Naive thymus-derived CD4-positive, alpha-beta T cell (primary cell): ENCODE measurements at places on chromosomes 4 and X. TPM values are rescaled to one million over a fixed set of nuclear protein-coding genes. Genes with fewer than 3 reads are reported as not detected.

DNA sequence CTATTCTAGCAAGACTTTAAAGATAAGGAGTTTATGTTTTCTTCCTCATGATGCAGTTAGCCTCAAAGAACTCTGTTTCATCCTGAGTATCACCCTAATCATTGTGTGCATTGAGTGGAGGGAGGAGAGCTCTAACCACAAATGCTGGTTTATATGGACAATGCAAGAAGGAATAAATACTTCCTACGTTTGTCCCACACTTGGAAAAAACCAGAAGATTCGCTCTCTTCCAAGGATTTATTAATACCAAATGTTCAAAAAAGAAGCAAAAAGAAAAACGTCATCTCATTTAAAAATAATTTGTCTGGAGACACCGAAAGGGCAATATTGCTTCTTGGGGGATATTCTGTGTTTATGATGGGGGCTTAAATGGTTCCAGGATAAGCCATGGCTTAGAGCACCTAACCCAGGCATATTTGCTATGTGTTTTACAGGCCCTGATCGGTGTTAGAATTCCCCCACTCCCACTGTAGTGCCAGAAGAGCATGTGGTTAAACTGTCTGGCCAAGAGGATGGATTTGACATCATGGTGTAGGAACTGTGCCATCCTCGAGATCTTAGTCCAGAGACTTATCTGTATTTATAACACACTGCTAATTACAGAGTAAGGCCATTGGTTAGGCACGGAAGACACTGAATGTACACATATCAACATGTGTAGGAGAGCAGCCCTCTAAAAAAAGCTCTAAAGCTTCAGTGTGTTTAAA, 227.2 kb downstream of the ANK2 start:
- H3K4me3 ChIP-seq, result no peak overlapping the region
- H3K27ac ChIP-seq, result no peak overlapping the region
- H3K36me3 ChIP-seq, result no peaks in the 10 kb centered on the region
- H3K27me3 ChIP-seq, result peaks cover 4% of the 10 kb centered on the region
- DNase-seq, result no peak

DNA sequence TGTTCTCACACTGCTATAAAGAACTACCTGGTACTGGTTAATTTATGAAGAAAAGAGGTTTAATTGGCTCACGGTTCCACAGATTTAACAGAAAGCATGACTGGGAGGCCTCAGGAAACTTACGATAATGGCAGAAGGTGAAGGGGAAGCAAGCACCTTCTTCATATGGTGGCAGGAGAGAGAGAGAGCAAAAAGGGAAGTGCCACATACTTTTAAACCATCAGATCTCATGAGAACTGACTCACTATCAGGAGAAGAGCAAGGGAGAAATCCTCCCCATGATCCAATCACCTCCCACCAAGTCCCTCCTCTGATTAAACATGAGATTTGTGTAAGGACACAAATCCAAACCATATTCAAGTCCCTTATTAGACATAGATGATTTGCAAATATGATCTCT, 12.3 kb upstream of the RAP2C start:
- no peak overlapping the region for H3K27ac ChIP-seq
- no peaks in the 10 kb centered on the region for H3K36me3 ChIP-seq
- no peak overlapping the region for H3K4me3 ChIP-seq
- H3K27me3 ChIP-seq, result no peaks in the 10 kb centered on the region

Gene CENPVL2
- total RNA-seq, result not detected in 2 replicates

GRCh38 chr4:170395773-170396172, 306.0 kb upstream of the AADAT start:
- H3K27me3 ChIP-seq, result no peaks in the 10 kb centered on the region
- no peak overlapping the region for H3K27ac ChIP-seq
- no peak overlapping the region for H3K4me3 ChIP-seq
- H3K36me3 ChIP-seq, result no peaks in the 10 kb centered on the region

DNA sequence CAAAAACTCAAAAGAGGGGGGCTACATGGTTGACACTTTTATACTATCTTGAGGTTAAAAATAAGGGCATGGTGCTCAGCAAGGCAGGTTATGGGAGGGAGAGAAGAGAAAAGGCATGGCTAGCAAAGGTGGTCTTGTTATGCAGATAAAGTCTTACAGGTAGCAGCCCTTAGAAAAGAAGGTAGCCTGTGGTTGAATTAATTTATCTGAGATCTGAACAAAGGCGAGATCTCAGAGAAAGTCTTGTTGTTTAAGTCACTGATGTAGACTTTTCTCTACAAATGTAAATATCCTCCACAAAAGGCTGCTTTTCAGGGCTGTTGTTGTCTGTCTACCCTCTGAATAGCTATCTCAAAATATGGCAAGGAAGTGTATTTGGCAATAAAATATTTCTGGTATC, 1250.4 kb downstream of the PCDH18 start:
- H3K36me3 ChIP-seq, result no peaks in the 10 kb centered on the region
- H3K4me1 ChIP-seq, result no peaks in the 10 kb centered on the region
- H3K4me3 ChIP-seq, result no peak overlapping the region
- DNase-seq, result no peak
- H3K27ac ChIP-seq, result no peak overlapping the region

DNA sequence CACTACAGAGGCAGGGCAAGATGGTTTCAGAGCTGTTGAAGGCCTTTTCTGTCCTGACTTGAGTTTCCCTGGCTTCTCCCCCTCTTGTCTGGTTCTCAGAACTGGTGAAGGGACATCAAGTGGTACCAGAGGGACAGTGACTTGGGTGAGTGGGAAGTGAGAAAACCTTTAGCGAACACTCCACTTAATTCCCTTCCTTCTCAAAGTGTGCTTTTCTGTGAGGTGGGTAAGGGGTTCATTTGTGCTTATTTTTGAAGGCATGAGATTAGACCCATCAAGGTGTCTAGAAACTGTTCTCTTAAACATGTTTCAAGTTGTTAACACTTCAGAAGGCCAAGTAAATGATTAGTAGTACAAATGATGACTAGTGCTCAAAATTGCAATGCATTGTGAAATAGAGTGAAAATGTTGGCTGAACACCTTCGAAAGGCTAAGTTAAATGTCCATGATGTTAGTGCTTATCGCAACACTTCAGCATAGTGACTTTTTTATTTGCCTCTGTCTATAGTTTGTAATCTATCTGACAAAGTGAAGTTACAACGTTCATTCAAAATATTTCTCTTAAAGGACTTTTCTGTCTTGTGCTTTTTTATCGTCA, 2.8 kb downstream of the AREG start:
- H3K27me3 ChIP-seq, result no peaks in the 10 kb centered on the region
- H3K4me3 ChIP-seq, result no peak overlapping the region
- H3K4me1 ChIP-seq, result no peaks in the 10 kb centered on the region
- H3K36me3 ChIP-seq, result no peaks in the 10 kb centered on the region
- H3K27ac ChIP-seq, result no peak overlapping the region

DNA sequence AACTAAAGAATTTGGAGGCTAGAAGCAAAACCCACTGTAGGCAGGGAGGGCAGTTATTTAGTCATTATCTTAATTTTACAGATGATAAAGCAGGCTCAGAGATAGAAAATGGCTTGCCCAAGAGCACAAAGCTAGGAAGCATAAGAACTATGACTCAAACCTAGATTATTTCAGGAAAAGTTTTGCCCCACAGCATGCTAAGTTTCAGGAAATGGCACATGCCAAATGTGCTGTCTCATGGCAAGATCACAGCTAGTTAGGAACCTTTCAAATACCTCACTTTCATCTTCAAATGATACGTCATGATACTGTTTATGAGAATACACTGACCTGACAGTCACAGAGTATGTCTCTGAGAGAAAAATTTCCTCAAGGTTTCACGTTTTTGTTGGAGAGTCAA, 78.5 kb upstream of the SPANXC start:
- no peak for DNase-seq
- no peak overlapping the region for H3K4me3 ChIP-seq
- H3K27ac ChIP-seq, result no peak overlapping the region
- no peaks in the 10 kb centered on the region for H3K4me1 ChIP-seq

Gene NEIL3
- 2.4 TPM for total RNA-seq

Gene PPP4R3C
- not detected for total RNA-seq

DNA sequence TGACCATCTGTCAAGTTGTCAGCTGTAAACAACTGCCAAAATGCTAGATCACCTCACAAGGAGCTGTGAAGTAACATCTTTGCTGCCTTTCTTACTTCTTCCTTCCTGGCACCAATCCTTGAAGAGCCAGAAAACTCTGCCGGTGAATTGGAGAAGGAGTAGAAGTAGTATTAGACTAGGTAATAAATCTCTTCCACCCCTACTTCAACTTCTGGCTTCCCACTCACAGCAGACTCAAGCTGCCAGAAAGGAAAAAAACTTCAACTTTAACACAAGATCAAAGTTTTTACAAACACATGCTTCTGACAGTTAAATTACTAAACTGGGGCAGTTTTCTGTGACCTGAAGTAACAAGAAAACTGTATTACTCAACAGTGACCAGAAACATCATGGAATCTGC, 164.7 kb upstream of the SLC7A11 start:
- no peak overlapping the region for H3K27ac ChIP-seq
- no peak overlapping the region for H3K4me3 ChIP-seq
- H3K4me1 ChIP-seq, result no peaks in the 10 kb centered on the region
- H3K27me3 ChIP-seq, result no peaks in the 10 kb centered on the region
- no peak for DNase-seq

- no peaks in the 10 kb centered on the region for H3K27me3 ChIP-seq
- peaks cover 23% of the 10 kb centered on the region for H3K36me3 ChIP-seq
- H3K4me1 ChIP-seq, result no peaks in the 10 kb centered on the region
These were observed 125.5 kb upstream of the MAP3K15 start for GRCh38 chrX:19640693-19641374.

Gene ATP8A1
- 66.8 TPM for total RNA-seq
